ENCODE measurements at places on chromosomes 1 and 21.

- no peak for DNase-seq
These were observed 147.7 kb downstream of the CDC42BPA start for GRCh38 chr1:227170361-227171166.

- no peak for DNase-seq
These were observed 11.8 kb downstream of the IER5 start for GRCh38 chr1:181100015-181100905.

DNA sequence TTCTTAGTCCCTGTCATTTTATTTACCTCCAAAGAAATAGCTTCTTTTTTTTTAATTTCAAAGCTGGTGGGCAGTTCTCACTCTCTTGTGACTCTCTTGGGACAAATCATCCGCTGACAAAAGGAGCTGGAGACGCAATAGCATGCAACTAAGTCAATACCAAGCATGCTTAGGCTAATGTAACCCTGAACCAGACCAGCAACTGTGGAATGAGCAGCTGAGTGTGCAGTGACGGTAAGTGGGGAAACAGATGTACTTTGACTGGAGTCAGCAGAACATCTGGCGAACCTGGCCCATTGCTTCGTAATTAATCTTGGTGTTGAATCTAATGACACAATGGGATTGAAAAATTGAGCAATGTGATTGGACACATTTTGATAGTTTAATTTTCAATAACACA, 280.7 kb upstream of the PLXNA2 start:
- no peak for DNase-seq

GRCh38 chr1:229287267-229287666, 16.4 kb downstream of the RAB4A start:
- no peak for DNase-seq

DNA sequence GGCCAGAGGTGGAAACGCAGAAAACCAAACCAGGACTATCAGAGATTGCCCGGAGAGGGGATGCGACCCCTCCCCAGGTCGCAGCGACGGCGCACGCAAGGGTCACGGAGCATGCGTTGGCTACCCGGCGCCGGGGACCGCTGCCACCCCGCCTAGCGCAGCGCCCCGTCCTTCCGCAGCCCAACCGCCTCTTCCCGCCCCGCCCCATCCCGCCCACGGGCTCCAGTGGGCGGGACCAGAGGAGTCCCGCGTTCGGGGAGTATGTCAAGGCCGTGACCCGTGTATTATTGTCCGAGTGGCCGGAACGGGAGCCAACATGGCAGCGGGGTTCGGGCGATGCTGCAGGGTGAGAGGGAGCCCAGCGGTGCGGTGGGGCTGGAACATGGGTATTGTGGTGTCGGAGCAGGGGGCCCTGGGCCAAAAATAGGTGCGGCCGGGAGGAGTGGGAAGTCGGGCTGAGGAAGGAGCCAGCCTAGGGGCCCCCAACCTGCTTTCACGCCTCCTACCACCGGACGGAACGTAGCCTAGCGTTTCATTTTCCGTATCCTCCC, at the start of gene ACADM:
ACADM (plus strand) TSS at position 238 of the 551 bp plus-strand sequence; CDS start at position 317, 79 bp downstream.
- peak; percentile 70 for DNase-seq

GRCh38 chr1:204263254-204263910, 49.6 kb upstream of the GOLT1A start:
- no peak for DNase-seq

- no peak for DNase-seq
These were observed 27.3 kb upstream of the EPHA2 start for GRCh38 chr1:16183179-16183578.

- DNase-seq, result no peak
These were observed 48.0 kb downstream of the DNAI4 start for GRCh38 chr1:66876664-66877063.

- no peak for DNase-seq
These were observed 9.6 kb downstream of the STUM start for GRCh38 chr1:226558036-226558650.

Data from T follicular helper cell (primary cell).